ENCODE measurements at places on chromosomes 11 and 22. TPM values are rescaled to one million over a fixed set of nuclear protein-coding genes. Genes with fewer than 3 reads are reported as not detected.

IL18 gene
- 1.5 TPM for polyA plus RNA-seq

TSPAN32 gene
- 4.9 TPM for polyA plus RNA-seq

FOSL1 gene
- polyA plus RNA-seq: not detected

- DNase-seq: no peak
Observed at GRCh38 chr11:1574238-1574932, 2.3 kb upstream of the DUSP8 start.

DNA sequence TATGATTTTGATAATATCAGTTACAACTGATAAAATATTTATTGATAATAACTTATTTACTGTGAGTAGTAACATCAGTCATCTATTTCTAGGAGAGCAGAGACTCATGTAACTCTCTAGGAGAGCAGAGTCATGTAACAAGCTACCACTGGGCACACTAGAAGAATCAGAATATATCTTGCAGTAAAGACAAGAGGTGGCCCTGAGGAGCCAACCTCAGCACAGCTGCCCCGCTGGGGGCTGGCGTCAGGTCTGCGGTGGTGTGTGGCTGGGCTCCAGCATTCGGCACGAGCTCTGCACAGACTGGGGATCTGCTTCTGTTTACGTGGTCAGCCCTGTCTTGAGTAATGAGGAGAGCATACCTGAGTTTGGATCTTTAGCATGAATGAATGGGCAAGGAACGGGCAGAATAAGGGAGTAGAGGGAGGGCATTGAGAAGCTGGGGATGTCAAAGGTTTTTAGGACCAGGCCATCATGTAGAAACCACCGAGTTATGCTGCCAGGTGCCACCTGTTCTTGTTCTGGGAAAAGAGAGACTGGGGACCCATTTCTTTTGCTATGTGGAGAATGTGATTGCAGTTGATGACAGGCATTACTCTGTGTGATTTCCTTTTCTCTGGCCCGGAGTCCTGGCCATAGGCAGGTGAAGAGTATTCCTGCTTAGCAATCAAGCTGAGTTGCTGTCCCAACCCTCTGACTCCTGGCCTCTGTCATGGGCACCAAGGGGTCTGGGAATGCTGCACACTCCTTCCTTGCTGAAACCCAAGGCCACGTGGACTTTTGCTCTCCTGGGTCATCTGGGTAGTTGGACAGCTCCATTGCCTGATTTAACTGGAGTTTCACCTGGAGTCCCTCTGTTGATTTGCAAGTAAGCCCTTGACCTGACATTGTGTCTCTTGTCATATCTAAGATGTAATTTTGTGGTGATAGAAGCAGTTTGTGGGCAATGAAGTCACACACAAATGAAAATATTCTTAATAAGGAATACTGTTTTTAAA is 50.9 kb upstream of the HEPHL1 start:
- DNase-seq: no peak

DNA sequence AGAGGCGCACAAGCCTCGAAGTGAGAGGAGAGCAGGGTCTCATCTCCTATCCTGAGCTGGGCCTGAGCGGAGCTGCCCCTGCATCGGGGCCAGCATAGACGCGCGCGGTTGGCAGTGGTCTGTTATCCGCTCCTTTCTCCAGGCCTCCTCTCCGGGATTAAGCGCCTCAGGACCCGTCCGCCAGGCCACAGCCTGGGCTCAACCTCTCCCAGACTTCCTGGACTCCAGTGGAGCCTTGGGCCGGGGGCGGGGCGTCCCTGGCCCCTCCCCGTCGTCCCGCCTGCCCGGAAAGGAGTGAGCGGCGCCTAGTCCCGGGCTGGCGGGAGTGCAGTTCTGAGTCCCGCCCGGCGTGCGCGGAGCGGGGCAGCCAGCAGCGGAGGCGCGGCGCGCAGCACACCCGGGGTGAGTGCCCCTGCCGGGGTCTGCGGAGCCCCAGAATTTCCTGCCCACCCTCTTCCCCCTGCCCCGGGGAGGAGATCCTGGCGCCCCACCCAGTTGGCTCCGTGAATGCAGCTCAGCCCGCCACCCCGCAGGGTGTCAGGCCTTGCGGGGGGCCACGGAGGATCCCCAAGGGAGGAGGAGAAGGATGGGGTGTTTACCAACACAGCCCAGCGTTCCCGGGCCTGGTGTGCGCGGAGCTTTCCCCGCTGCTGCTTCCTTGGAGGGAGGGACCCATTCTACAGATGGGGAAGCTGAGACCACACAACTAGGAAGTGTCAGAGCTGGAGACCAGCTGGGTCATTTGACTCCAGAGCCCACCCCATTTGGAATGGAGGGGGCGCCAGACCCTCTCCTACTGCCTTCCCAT is at the start of gene TCIRG1:
TCIRG1 (plus strand) TSS at position 308 of the 808 bp plus-strand sequence. CDS start 2,247 bp downstream, outside the sequence.
- DNase-seq: peak; percentile 97

GRCh38 chr11:27505781-27506180 is 788 bp downstream of the LIN7C start:
- no peak for DNase-seq
